ENCODE measurements at places on chromosomes 16 and 17.

DNA sequence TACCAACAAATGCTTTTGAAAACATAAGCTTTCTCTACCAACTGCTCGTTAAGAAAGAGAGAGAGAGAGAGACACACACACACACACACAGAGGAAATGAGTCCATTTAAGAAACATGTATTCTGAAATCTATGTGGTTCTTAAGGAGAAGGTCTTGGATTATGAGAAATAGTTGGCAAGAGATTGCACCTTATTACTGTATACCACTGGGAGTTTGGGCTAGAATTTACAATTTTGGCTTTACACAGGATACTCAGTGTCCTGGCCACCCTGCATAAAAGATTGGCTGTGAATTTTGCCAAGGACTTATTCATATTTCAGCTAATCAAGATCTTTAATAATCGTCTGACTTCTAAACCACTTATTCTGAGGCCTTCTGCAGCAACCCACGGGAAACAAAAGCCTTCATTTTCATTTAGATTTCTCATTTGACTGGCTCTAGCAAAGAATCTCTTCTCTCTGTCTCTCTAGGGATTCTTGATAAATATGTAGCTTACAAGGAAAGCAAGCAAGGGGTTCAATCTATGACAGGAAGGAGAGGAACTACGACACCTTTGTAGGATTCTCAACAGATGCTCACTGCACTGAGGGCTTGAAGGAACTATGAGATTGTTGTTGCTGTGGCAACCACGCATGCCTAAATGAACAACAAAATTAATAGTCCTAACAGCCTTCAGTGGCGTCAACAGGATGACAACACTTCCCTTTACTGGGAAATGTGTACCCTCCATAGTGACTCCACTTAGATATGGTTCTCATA is 75.3 kb upstream of the GNAO1 start:
- DNase-seq, result no peak

DNA sequence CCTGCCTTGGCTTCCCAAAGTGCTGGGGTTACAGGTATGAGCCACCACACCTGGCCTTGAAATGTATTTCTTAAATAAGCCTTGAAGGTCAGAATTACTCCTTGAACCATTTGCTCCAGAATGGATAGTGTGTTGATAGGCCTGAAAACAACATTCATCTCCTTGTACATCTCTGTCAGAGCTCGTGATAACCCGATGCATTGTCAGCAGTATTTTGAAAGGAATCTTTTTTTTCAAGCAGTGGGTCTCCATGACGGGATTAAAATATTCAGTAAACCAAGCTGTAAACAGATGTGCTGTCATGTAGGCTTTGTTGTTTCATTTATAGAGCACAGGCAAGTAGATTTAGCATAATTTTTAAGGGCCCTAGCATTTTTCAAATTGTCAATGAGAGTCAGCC is 16.6 kb downstream of the NSRP1 start:
- DNase-seq, result no peak

GRCh38 chr17:56821847-56822534 is 11.7 kb downstream of the C17orf67 start:
- DNase-seq, result no peak

GRCh38 chr17:44930667-44931066 is 15.4 kb upstream of the GFAP start:
- no peak for DNase-seq

GRCh38 chr17:64496348-64496785 is 487 bp downstream of the POLG2 start:
- no peak for DNase-seq

DNA sequence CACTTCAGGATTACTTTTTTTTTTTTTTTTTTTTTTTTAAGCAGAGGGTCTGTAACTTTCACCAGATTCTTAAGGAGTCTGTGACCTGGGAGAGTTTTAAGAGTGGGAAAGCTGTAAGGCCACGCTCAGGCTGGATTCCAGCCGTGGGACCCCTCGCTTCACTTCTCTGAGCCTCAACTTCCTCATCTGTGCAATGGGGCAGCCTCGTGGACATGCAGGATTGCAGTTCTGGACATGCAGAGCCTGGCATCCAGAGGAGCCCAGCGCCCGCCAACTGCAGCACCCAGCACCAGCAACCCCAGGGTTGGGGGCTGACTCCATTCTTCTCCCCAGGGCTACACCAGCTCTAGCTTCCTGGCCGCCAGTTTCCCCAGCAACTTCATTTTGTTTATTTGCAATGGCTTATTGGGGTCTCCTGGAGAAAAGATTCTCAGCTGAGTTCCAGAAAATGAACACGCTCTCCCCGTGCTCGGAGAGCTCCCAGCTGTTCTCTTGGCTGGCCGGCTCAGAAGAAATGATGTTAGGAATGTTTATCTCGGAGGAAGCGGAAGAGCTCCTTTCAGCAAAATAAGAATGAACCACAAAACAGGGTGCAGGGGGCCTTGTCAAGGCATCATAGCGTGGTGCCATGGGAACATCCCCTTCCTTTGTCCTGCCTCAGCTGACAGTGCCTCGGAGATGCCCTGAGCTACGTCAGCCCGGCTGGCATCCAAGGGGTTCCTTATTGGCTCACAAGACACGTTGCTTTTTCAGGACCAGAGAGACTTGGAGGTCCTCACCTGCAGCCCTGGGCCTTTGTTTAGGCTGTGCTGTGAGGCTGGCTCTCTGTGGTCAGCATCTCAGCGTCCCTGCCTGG is 22.9 kb upstream of the ZCCHC14 start:
- DNase-seq, result no peak

All from Kasumi-1 (cell line).